Endothelial cell (in vitro differentiated cells): ENCODE measurements at places on chromosomes 7 and 10.

DNA sequence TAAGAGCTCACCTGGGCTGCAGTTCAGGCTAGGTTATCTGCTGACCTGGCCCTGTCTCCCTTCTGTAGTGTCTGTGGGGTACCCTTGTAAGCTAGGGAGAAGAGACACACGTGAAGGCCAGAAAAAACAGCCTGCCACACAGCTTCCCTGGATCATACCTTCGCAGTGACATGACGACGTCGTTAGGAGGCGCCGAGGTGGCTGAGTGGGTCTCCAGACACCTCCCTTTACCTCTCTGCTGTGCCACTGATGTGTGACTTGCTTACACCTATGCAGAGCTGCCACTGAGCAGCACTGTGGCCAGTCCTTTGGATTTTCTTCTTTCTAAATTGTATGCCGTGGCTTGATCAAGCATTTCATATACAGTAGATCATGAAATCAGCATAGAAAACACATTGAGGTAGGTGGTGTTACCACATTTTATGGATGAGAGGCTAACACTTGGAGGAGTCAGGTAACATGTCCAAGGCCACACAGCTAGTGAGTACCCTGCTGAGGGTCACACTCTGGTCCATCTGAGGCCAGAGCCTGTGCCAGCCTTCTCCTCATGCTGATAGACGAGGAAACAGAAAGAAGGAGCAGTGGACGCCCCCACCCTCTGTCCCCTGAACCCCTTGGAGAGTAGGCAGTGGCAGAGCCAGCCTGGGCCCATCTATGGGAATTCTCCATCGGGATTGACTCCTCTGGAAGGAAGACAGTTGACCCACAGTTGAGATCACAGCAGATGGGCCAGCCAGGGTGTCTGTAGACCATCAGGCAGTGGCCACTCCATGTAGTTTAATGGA, 23.1 kb downstream of the HTRA1 start:
- peaks cover 23% of the 10 kb centered on the region for H3K4me1 ChIP-seq
- no peak overlapping the region for H3K27ac ChIP-seq
- H3K4me3 ChIP-seq: no peak overlapping the region
- H3K27me3 ChIP-seq: peaks cover 3% of the 10 kb centered on the region

DNA sequence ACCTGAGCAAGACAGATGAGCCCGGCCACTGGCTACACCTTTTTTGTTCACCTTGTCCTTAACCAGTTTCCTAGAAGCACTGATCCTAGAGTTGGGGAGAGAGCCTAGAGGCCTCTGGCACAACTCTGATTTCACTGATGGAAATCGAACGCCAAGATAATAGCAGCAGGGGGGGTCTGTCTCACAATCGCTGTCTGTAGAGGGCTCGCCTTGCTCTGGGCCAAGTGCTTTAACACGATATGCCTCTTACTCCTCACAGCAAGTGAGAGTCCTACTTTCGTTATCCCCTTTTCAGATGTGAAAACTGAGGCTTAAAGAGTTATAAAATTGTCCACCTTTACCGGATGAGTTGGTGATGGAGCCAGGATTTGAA, 472 bp downstream of the RASSF4 start:
- H3K4me3 ChIP-seq: peak overlapping the region; percentile 56
- H3K4me1 ChIP-seq: peaks cover 31% of the 10 kb centered on the region
- H3K36me3 ChIP-seq: peaks cover 9% of the 10 kb centered on the region
- DNase-seq: no peak

GRCh38 chr7:40200791-40201190, 66.0 kb downstream of the SUGCT start:
- H3K27ac ChIP-seq: no peak overlapping the region
- H3K36me3 ChIP-seq: no peaks in the 10 kb centered on the region
- no peak overlapping the region for H3K4me3 ChIP-seq
- no peaks in the 10 kb centered on the region for H3K27me3 ChIP-seq
- no peak for DNase-seq

DNA sequence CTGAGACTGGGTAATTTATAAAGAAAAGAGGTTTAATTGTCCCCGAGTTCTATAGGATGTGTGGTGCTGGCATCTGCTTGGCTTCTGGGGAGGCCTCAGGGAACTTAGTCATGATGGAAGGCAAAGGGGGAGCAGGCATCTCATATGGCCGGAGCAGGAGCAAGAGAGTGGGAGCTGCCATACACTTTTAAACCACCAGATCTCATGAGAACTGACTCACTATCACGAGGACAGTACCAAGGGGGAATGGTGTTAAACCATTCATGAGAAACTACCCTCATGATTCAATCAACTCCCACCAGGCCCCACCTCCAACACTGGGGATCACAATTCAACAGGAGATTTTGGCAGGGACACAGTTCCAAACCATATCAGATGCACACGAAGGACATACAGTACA, 199.9 kb upstream of the DPP6 start:
- H3K4me3 ChIP-seq: no peak overlapping the region
- peaks cover 1% of the 10 kb centered on the region for H3K27me3 ChIP-seq
- no peak overlapping the region for H3K27ac ChIP-seq
- no peak for DNase-seq

GRCh38 chr7:103686763-103687162, 240.8 kb upstream of the SLC26A5 start:
- no peak for DNase-seq
- H3K36me3 ChIP-seq: no peaks in the 10 kb centered on the region
- no peak overlapping the region for H3K27ac ChIP-seq
- no peak overlapping the region for H3K4me3 ChIP-seq
- H3K4me1 ChIP-seq: no peaks in the 10 kb centered on the region
- no peaks in the 10 kb centered on the region for H3K27me3 ChIP-seq

DNA sequence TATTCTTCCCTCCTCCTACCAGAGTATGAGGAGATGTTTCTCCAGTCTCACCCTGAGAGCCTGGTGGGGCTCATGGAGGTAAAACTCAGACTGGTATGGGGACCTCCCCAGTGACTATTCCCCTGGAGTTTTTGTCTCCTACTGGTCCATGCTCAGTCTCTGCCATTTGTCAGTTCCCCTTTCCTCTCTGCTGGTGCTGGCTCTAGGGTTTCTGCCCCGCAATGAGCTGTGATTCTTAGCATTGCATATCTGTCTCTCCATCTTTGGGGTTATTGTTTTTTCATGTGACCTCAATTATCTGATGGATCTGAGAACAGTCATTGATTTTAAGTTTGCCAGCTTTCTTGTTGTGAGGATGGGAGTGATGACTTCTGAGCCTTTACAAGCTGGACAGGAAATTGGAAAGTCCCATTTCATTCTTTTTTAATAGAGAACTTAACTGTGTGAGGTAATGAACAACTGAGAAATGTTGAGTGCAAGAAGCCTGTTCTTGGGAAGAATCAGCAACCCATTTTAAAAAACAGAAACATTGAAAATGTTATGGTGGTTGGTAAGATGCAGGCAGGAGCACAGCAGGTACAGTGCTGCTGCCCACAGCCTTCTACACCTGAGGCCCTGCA, 26.9 kb downstream of the NACAD start:
- no peak overlapping the region for H3K27ac ChIP-seq
- H3K27me3 ChIP-seq: no peaks in the 10 kb centered on the region
- H3K4me3 ChIP-seq: no peak overlapping the region
- peaks cover 23% of the 10 kb centered on the region for H3K4me1 ChIP-seq
- H3K36me3 ChIP-seq: peaks cover 16% of the 10 kb centered on the region
- no peak for DNase-seq

GRCh38 chr7:127391591-127392181, 822 bp downstream of the ZNF800 start:
- H3K4me1 ChIP-seq: peaks cover 21% of the 10 kb centered on the region
- H3K4me3 ChIP-seq: peak overlapping the region; percentile 99
- DNase-seq: peak; percentile 28
- peak overlapping the region; percentile 92 for H3K27ac ChIP-seq
- H3K27me3 ChIP-seq: peaks cover 5% of the 10 kb centered on the region

GRCh38 chr7:132098327-132098726, 477.9 kb downstream of the PLXNA4 start:
- no peak overlapping the region for H3K4me3 ChIP-seq
- DNase-seq: no peak
- H3K36me3 ChIP-seq: no peaks in the 10 kb centered on the region
- peaks cover 22% of the 10 kb centered on the region for H3K4me1 ChIP-seq

DNA sequence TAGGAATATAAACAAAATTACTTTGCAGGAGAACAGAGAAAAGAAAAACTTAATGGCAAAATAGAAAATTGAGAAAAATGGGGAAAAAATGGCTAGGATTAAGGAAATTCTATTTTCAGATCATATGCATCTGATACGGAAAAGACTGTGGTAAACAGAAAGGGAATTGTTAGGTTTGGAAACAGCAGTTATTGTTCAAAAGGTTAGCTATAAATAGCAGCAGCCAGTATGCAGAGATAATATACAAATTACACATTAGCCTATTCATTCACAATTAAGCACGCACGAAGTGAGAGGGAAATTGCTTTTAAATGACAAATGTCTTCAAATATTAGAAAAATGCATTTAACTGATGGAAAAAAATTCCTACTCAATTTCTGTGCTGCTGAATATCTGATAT, 224.1 kb upstream of the FAM3C start:
- H3K4me1 ChIP-seq: no peaks in the 10 kb centered on the region
- H3K36me3 ChIP-seq: no peaks in the 10 kb centered on the region
- H3K4me3 ChIP-seq: no peak overlapping the region
- H3K27me3 ChIP-seq: no peaks in the 10 kb centered on the region

- H3K36me3 ChIP-seq: no peaks in the 10 kb centered on the region
- no peak overlapping the region for H3K27ac ChIP-seq
- no peak for DNase-seq
Observed at GRCh38 chr7:52656098-52656497, 379.3 kb upstream of the POM121L12 start.

GRCh38 chr7:44201813-44202212, 1.0 kb downstream of the YKT6 start:
- peak overlapping the region; percentile 38 for H3K27ac ChIP-seq
- peaks cover 1% of the 10 kb centered on the region for H3K27me3 ChIP-seq
- H3K4me3 ChIP-seq: peak overlapping the region; percentile 96
- H3K36me3 ChIP-seq: peaks cover 16% of the 10 kb centered on the region
- DNase-seq: no peak

GRCh38 chr7:135454060-135454459, 55.8 kb downstream of the CNOT4 start:
- no peak overlapping the region for H3K4me3 ChIP-seq
- no peak for DNase-seq
- no peak overlapping the region for H3K27ac ChIP-seq
- H3K4me1 ChIP-seq: peaks cover 9% of the 10 kb centered on the region
- peaks cover 1% of the 10 kb centered on the region for H3K27me3 ChIP-seq

- peaks cover 16% of the 10 kb centered on the region for H3K36me3 ChIP-seq
- no peak overlapping the region for H3K27ac ChIP-seq
- no peaks in the 10 kb centered on the region for H3K4me1 ChIP-seq
- H3K27me3 ChIP-seq: peaks cover 5% of the 10 kb centered on the region
- no peak overlapping the region for H3K4me3 ChIP-seq
Observed at GRCh38 chr10:11319990-11320602, 291.4 kb downstream of the USP6NL start.

GRCh38 chr7:115260381-115260780, 338.5 kb downstream of the MDFIC start:
- no peak overlapping the region for H3K27ac ChIP-seq
- no peaks in the 10 kb centered on the region for H3K27me3 ChIP-seq
- no peaks in the 10 kb centered on the region for H3K4me1 ChIP-seq
- H3K4me3 ChIP-seq: no peak overlapping the region
- no peaks in the 10 kb centered on the region for H3K36me3 ChIP-seq

GRCh38 chr7:95396136-95397032, at the start of gene PON3:
Gene PON3, minus strand, starts transcription at chr7:95396375. Its CDS starts 25 bp downstream, at chr7:95396350.
- peak within 1 kb of the TSS; percentile 97 for H3K27ac ChIP-seq
- DNase-seq: peak; percentile 63
- H3K27me3 ChIP-seq: peaks cover 6% of the 10 kb centered on the region
- peaks cover 13% of the 10 kb centered on the region for H3K36me3 ChIP-seq

DNA sequence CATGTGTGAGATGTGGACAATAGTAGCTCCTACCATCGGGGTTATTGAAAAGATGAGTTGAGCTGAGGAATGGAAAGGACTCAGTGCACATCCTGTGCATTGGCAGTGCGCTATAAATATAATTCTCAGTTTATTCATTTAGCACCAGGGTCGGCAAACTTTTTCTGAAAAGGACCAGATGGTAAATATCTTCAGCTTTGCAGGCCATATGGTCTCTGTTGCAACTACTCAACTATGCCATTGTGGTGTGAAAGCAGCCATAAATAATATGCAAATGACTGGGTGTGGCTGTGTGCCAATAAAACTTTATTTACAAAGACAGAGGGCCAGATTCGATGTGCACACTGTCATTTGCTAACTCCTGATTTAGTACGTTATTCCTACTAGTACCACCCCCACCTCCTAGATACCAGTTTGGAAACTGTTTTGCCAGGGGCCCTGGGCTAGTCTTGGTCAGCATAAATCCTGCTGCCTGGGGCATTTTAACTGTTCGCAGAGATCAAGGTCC, 422.9 kb upstream of the MKI67 start:
- H3K27ac ChIP-seq: no peak overlapping the region
- no peaks in the 10 kb centered on the region for H3K36me3 ChIP-seq
- H3K4me1 ChIP-seq: peaks cover 5% of the 10 kb centered on the region
- H3K4me3 ChIP-seq: no peak overlapping the region
- H3K27me3 ChIP-seq: peaks cover 6% of the 10 kb centered on the region

DNA sequence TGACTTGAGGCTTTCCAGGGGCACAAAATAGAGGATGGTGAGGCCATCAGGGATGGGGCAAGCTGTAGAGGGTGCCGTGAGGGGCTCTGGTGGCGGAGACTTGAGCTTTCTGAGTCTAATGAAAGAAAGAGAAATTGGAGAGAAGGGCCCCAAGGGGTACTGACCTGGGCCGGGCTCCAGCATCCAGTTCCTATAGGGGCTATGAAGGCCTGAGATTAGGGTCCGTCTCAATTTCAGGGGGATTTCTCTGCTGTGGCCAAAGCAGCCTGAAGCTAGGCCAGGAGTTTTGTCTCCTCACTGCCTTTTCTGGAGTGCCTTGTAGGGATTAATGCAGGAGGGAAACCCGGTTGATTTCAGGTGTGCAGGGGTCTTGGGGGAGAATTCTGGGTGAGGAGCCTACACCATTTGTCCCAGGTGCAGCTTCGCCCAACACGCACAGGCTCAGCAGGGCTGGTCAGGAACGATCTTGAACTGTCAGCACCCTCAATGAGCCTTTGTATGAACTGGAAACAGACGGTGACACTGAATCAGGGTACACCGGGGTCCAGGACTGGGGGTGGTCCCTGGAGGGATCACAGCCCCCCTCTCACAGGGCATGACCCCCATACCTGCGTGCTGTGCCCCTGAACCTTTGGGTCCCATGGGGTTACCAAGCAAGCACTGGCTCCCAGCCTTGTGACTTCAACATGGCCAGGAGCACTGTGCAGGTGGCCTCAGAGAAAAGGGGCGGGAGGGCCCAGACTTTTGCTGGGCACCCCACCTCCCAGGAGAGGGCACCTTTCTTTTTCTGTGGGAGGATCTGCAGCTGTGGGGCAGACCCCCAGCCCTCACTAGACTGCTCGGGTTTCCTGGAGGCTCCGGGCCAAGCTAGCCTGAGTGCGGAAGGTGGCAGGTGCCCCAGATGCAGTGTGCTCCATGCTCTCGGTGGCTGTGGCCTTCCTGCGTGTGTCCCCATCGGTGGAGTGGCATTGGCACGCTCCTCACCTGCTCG, 122.9 kb upstream of the RET start:
- H3K4me3 ChIP-seq: peak overlapping the region; percentile 42
- no peak overlapping the region for H3K27ac ChIP-seq
- peaks cover 9% of the 10 kb centered on the region for H3K27me3 ChIP-seq
- DNase-seq: peak; percentile 1
- peaks cover 8% of the 10 kb centered on the region for H3K4me1 ChIP-seq
- no peaks in the 10 kb centered on the region for H3K36me3 ChIP-seq

GRCh38 chr7:3000566-3000965, 43.1 kb downstream of the CARD11 start:
- no peak for DNase-seq
- no peaks in the 10 kb centered on the region for H3K27me3 ChIP-seq
- H3K36me3 ChIP-seq: no peaks in the 10 kb centered on the region
- H3K4me3 ChIP-seq: no peak overlapping the region
- H3K27ac ChIP-seq: no peak overlapping the region
- H3K4me1 ChIP-seq: no peaks in the 10 kb centered on the region
